ENCODE measurements at places on chromosomes 6 and 20.

GRCh38 chr6:21804941-21805610 lies 211.5 kb downstream of the SOX4 start:
- H3K4me1 ChIP-seq: no peaks in the 10 kb centered on the region
- no peaks in the 10 kb centered on the region for H3K27me3 ChIP-seq
- H3K4me3 ChIP-seq: no peak overlapping the region
- DNase-seq: no peak

DNA sequence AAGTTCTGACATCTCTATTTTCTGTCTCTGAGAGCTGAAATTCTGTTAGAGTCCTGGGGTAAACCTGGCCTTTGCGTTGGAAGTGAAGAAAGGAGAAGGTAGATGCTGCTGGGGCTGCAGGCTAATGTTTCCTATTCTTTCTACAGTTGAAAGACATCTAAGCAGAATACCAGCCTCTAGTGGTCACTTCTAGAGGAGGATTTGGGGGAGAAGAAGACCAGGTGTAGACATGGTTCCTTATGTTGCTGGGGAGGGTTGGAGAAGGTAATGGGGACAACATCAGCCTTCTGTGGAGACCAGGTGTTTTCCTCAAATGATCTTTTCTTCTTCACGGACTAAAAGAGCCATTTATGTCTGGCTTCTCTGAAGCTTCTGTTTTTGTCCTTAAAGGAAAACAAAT lies 62.6 kb downstream of the BTBD3 start:
- no peak for DNase-seq
- H3K4me1 ChIP-seq: no peaks in the 10 kb centered on the region
- peaks cover 4% of the 10 kb centered on the region for H3K27me3 ChIP-seq
- no peaks in the 10 kb centered on the region for H3K36me3 ChIP-seq
- no peak overlapping the region for H3K4me3 ChIP-seq

- no peak overlapping the region for H3K27ac ChIP-seq
- peaks cover 67% of the 10 kb centered on the region for H3K36me3 ChIP-seq
- no peaks in the 10 kb centered on the region for H3K27me3 ChIP-seq
- H3K4me1 ChIP-seq: peaks cover 11% of the 10 kb centered on the region
- no peak overlapping the region for H3K4me3 ChIP-seq
Measured at GRCh38 chr6:160088069-160088783, 33.4 kb upstream of the SLC22A1 start.

DNA sequence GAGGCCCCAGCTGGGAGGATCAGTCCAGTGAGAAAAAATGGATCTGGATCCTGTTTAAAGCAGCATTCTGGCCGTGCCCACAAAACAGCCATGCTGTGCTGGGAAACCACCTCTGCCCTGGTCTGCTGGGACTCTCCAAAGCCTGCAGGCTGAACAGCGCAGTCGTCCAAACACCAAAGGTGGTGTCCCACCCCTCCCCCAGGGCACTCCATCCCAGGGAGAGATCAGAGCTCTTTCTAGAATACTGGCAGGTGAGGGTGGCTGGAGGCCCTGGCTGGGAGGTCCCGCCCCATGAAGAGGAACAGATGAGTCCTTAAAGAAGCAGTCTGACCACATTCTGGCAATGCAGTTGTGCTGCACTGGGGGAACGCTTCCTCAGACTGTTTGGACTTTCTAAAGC lies 84.6 kb downstream of the MRAP2 start:
- no peak for DNase-seq
- no peak overlapping the region for H3K4me3 ChIP-seq
- H3K27ac ChIP-seq: no peak overlapping the region
- H3K4me1 ChIP-seq: no peaks in the 10 kb centered on the region
- H3K27me3 ChIP-seq: no peaks in the 10 kb centered on the region

GRCh38 chr6:156402227-156402626 lies 375.0 kb upstream of the ARID1B start:
- H3K27me3 ChIP-seq: peaks cover 7% of the 10 kb centered on the region
- no peak for DNase-seq
- H3K27ac ChIP-seq: no peak overlapping the region
- no peak overlapping the region for H3K4me3 ChIP-seq
- H3K4me1 ChIP-seq: peaks cover 15% of the 10 kb centered on the region

- peaks cover 42% of the 10 kb centered on the region for H3K36me3 ChIP-seq
- H3K4me1 ChIP-seq: peaks cover 59% of the 10 kb centered on the region
- peak; percentile 63 for DNase-seq
- no peak overlapping the region for H3K4me3 ChIP-seq
Measured at GRCh38 chr6:158686791-158687381, 37.0 kb downstream of the SYTL3 start.
